ENCODE measurements at places on chromosomes 2 and 18.
A peak's percentile ranks its signal among the peaks of the same experiment; 100 is the strongest.

GRCh38 chr2:62391696-62392095 lies 114.3 kb downstream of the TMEM17 start:
- DNase-seq: no peak

DNA sequence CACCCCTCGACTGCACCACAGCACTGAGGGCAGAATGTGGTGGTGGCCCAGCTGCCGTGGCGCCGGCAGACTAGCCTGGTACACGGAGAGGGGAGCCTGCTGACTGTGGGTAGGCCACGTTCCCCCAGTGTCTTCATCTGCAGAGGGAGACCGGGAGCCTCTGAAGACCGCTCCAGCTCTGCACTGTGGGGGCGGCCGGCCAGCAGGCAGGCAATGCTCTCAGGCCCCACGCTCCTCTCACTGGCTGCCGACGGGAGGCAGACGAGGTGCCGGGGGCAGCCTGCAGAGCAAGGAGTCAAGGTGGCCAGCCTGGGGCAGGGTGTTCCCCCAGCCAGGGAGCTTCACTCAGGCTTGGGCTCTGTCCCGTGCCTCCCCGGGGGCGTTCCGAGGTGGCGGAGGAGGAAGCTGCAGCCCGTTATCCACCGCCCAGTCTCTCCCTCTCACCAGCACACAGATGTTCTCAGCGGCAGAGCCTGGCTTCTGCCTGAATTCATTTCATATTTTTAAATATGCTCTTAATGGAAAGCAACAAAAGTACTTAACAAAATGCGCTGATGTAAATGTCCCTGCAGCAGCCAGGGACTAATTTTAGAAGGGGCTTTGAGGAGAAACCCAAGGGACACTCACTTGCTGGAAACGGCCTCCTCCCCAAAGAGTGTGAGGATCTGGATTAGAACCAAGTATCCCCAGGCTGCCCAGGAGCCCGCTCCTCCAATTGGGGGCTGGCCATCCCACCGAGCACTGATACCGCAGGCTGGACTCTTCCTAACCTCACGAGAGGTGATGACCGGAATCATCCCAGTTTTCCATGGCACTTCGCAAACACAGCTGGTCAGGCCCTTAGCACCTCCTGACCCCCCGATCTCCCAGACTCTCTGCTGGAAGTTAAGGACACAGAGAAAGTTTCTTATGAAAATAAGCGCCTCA lies 87.8 kb downstream of the HDAC4 start:
- no peak for DNase-seq

GRCh38 chr2:54546518-54546917 lies 90.4 kb downstream of the SPTBN1 start:
- DNase-seq: no peak

DNA sequence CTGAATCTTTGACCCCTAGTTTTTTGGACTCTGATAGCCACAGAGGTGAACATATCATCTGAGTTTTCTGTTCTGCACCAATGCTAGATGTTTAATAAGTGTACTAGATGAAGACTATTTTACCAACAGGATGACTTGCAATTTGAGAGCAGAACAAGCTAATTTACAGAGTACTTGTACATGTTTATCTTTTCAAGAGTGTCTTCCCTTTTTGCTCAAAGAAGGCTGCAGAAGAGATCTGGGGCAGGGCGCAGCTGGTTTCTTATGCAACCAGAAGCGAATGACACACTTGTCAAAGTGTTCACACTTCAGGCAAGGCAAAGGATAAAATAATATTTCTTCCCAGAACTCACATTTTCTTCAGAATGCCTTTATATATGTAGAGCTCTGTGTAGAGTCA lies 86.0 kb downstream of the VWA3B start:
- DNase-seq: no peak

- no peak for DNase-seq
Measured at GRCh38 chr2:176507786-176508185, 238.5 kb downstream of the MTX2 start.

GRCh38 chr2:142853912-142854311 lies 23.6 kb upstream of the KYNU start:
- no peak for DNase-seq

- DNase-seq: no peak
Measured at GRCh38 chr2:98583816-98584618, 24.3 kb downstream of the COA5 start.

DNA sequence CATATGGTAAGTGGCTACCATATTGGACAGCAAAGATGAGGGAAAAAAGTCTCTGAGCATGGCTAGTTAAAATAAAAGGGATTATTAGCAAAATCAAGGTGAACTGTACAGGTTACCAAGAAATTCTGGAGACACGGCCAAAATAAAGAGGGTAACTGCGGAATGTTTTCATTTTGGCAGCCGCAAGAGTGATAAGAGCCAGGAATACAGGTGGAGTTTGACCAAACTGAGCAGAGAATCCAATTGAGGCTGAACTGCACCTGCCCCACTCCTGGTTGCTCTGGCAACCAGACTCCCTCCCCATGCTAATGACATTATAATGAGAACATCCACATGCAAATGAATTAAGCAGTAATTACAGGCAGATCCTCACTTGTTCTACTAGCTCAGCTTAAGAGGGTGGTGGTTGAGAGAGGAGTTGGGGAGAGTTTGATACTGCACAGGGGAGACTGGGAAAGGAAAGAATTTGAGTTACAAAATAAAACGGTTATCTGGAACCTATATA lies 18.8 kb upstream of the EPHA4 start:
- no peak for DNase-seq

DNA sequence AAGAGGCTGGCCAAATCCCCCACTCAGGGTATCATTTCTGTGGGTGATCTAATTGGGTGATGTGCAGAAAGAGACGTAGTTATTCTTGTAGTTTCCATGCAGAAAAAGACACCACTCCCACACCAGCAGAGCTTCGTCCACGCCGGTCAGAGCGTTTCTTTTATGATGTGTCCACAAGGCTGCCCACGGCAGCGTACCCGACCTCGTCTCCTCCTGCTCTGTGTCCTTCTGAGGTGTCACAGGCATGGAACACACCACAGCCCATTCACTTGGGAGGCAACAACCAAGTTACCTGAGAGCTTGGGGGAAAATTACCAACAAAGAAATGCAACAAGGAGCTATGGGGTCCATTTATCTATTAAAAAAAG lies 131.3 kb downstream of the PXDN start:
- no peak for DNase-seq

GRCh38 chr2:9428965-9429577 lies 5.6 kb downstream of the CPSF3 start:
- DNase-seq: no peak

- peak; percentile 84 for DNase-seq
Measured at GRCh38 chr2:47867205-47867604, 39.1 kb downstream of the FBXO11 start.

DNA sequence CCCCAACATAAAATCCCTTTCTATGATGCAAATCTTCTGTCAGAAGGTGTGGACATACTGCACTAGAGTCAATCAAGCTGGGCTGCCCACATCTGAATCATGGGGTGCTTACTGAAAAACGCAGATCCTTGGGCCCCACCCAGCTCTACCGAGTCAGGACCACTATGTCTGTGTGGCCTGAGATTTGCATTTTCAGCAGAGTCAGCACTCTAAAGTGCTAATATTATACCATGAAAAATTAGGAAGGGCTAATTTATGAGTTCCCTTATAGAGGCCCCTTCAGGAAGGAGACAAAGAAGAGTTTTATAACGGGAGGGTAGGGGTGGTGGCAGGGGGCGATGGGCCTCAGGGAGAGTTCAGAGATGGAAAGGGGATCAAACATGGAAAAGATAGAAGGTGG lies 163.3 kb upstream of the NABP1 start:
- DNase-seq: no peak

DNA sequence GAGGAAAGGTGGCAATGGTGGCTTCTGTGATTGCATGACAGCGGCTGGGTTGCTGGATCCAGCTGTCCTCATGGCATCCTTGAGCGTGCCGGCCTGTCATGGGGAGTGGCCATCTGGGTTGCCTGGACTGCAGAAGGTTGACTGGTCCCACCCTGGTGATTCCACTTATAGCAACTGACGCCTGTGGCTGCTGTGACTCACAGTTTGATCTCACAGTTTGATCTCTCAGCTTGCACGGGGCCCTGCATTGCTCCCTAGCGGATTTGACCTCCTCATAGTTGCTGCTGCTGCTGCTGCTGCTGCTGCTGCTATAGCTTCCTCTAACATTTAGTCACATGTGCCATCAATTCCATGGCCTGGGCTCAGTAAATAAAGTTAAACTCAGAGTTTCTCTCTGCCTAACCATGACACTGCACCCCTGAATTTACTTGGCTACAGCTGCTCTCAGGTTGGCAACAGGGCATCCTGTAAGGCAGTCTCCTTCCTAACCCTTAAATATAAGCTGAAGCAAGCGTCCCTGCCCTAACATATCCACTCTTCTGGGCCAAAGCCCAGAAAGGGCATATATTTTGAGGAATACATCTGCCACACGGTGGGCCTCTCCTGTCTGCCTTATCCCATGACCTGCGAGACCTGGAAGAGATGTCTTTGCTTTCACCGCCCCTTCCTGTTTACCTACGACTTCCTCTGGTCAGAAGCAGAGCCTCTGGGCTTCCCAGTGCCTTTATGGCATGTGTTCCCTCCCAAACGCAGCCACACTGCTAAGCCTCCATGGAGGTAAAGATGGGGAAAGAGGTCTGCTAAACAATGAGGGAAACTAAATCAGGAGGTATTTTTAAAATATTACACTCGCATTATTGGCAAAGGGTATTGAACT lies 37.8 kb upstream of the CCDC150 start:
- peak; percentile 95 for DNase-seq
